ENCODE measurements at places on chromosomes 16 and 17.

GRCh38 chr16:57264381-57264780 is 19.3 kb downstream of the ARL2BP start:
- no peak for DNase-seq

GRCh38 chr17:35849469-35850348 is 19.0 kb downstream of the HEATR9 start:
- DNase-seq, result no peak

GRCh38 chr17:9185688-9186284 is 164.5 kb downstream of the NTN1 start:
- DNase-seq, result no peak

GRCh38 chr17:37844158-37844976 is 79.8 kb upstream of the TBC1D3K start:
- DNase-seq, result no peak

- no peak for DNase-seq
Observed at GRCh38 chr16:9185381-9185780, 93.9 kb downstream of the HAPSTR1 start.

DNA sequence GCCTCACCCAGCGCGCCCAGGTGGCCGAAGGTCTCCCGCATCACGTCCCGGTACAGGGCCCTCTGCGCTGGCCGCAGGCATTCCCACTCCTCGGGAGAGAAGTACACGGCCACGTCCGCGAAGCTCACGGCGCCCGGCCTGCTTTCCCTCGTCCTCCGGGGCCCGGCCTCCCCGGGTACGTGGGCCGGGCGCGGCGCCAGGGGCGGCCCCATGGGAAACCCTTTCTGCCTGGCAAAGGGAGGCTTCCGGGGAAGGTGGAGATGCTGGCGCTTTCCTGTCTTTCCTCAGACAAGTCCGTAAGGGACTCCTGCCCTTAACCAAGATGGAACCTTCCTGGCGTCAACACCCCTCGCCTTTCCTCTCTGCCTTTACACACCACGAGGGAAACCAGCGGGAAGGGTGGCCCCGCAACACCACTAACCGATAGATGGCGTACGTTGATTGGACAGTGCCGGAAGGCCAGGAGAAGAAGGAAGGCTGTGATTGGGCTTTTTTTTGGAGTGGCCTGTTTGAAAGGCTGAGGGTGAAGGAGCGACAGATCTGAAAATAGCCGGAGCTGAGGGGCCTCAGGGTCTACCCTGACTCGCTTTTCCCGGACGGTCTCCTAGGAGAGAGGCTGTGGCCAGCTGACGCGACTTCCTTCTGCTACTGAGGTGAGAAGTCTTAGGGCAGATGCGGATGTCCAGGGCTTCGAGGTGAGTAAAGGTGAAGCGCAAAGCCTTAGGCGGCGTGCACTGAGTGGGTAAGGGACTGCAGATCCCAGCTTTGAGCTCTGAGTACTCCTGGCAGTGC is at the start of gene ZNF785:
Gene ZNF785 (minus strand): TSS at position 298 of the 792 bp plus-strand sequence. CDS start 86 bp downstream, at position 212.
- peak; percentile 95 for DNase-seq

- DNase-seq, result peak; percentile 49
Observed at GRCh38 chr16:90057738-90058173, 19.4 kb downstream of the PRDM7 start.

- no peak for DNase-seq
Observed at GRCh38 chr17:40157973-40158372, 17.6 kb downstream of the CASC3 start.

DNA sequence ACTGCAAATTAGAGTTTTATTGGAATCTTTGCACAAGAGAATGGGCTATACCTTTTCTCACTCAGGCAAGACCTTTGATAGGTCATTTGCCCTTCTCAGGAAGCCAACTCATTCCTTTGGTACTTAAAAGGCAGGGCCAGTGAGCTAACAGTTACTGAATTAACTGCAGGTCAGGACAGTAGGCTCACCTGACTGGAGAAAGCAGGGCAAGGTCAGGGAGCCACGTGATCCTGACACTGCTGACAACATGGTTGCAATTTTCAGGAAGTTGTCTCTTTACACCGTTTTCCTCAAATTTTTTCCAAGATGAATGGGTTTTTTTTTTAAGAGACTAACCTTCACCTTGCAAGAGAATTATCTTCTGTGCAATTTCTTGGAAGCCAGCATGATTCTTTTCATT is 21.1 kb downstream of the CPSF4L start:
- no peak for DNase-seq

GRCh38 chr17:64009571-64010402 is 10.6 kb downstream of the ICAM2 start:
- no peak for DNase-seq

DNA sequence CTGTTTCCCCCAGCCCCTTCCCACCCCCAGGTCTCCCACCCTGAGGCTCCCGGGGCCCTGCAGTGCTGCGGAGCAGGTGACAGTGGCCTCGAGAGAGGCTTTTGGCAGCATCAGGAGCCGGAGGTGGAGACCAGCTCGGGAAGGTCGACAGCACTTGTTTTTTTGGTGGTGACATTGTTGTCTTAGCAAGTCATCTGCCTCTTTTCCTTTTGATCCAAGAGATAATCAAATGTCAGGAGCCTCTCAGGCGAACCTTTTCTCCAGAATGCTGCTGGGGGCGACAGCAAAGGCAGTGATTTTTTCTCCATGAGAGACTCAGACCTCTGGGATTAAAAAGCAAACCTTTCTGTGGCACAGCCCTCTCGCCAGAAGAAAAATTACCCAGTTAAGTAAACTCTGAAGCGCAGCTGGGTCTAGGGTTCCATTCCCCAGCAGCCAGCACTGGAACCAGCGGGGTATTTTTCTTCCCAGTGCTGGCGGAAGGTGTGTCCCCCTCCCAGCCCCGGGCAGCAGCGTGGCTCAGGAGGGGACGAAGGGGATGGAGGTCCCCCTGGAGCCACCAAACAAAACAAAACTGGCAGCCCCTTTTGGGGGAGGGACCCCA is 37.2 kb downstream of the GRIN2C start:
- no peak for DNase-seq

DNA sequence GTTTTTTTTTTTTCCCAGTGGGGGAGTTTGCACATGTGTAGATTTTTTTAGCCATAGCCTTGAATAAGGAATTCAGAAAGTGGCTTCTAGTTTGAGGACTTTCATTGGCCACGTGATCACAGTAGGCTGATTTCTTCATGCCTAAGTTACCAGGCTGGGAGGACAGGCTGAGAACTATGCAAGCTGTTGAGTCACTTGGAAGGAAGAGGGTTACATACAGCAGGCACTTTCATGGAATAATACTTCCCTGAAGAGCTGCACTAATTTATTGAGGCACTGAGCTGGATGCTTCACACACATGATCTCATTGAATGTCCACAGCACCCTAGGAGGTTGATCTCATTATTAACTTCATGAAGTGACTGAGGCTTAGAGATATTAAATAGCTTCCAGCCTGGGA is 22.8 kb downstream of the PRKCB start:
- no peak for DNase-seq

- DNase-seq, result no peak
Observed at GRCh38 chr17:67198131-67198530, 46.9 kb downstream of the HELZ start.

DNA sequence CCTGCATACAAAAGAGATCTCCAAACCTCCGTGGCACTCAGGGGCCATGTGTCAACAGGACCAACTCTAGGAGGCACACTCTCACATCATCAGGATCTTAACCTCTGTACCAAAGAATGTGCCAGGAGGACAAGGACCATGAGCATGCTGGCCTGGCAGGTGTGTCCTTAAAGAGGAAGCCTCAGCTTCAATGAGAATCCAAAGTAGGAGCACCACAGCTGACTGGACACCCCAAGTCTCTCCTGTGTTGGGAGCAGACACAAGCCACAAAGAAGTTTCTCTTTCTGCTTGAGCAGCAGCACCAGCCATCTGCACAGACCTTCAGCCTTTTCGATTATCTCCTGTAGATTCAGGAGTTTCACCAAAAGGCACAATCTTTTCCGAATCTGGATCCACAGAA is 1734.5 kb downstream of the TP53TG3F start:
- no peak for DNase-seq

GRCh38 chr16:10519929-10520868 is 60.2 kb downstream of the EMP2 start:
- DNase-seq, result peak; percentile 4
